ENCODE measurements at places on chromosomes 6 and 20.

DNA sequence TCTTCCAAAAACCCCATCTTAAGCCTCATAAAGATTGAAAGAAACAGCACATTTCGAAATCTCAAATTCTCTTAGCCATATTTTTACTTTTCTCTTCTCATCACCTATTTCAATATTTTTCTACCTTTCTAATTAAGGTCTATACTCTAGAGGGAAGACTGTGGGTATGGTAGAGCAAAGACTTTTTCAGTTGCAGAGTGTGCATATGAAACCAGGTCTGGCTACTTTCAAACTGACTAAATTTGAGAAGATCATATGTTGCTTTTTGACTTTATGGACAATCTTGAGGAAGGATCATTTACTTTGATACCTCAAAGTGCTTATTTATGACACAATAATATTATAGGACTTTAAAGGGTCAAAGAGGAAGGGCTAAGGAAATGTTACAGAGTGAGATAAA lies 20.7 kb downstream of the FILIP1 start:
- no peak for DNase-seq

DNA sequence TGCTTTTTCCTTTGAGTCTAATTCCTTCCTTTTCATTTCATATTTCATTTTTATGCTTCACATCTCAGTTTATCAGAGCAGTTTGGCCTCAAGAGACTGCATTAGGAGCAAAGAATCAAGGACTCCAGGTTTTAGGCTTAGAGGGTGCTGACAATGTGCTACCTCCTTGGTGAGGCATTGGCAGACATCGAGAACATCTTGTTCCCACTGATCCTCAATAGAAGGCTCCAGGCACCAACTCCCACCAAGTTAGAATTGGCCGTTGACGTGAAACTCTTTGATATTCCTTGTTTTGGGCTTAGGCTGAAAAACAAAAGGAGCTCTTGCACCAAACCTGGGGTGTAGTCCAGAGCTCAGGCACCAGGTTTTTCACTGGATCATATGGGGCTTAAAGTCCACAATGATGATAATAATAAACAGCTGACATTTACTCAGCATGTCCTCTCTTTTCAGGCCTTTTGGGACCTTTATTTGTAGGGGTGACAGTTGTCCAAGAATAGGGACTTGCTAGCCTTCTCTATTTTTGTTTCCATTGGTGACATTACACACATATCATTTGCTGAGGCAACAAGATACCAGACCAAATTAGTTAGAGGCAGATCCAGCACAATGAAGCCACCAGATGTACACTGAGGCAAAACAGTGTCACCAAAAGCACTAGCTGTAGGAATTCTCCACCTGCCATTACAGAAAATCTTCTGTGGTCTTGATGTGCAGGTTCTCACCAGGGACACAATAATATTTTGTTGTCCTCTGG lies 81.0 kb upstream of the ENPP5 start:
- no peak for DNase-seq

- no peak for DNase-seq
Observed at GRCh38 chr20:24785141-24786110, 163.6 kb upstream of the CST7 start.

DNA sequence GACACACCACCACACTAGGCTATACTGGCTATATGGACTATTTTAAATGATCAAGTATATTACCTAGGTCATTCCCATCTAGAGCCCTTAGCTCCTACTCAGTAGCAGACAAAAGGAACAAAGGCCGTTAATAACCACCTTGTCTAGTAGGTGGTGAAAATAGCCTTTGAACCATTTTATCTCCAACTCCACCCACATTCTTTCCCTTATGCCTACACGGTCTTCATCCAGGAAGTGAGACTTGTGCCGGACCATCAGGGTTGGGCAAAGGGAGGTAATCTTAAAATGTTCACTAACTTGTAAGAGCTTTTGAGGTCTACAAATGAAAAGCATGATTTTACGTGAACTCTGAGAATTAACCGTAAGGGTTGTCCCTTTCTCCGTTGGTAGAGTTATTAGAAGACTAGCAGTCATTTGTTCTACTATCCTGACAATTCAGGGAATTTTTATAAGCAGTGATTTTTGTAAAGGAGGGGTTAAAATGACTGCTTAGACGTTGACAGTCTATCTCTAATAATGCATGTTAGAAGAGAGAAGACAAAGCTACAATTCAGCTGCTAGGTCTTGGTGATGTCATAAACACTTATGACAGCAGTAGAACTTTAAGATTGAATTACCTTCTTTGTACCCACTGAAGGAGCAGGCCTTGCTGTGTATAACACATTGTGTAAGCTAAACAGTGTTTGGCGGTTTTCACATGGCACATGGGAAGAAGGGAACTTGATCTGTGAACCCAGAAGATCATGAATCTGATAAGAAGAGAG lies 371.8 kb upstream of the JAG1 start:
- DNase-seq: peak; percentile 46

- DNase-seq: no peak
Observed at GRCh38 chr6:5851261-5851757, 155.4 kb downstream of the NRN1 start.

GRCh38 chr6:5403609-5404008 lies 142.3 kb downstream of the FARS2 start:
- no peak for DNase-seq

GRCh38 chr6:143125455-143125854 lies 64.8 kb downstream of the AIG1 start:
- no peak for DNase-seq

GRCh38 chr6:14239097-14239496 lies 121.5 kb downstream of the CD83 start:
- DNase-seq: no peak

- DNase-seq: no peak
Observed at GRCh38 chr6:151436300-151436699, 15.6 kb downstream of the RMND1 start.

DNA sequence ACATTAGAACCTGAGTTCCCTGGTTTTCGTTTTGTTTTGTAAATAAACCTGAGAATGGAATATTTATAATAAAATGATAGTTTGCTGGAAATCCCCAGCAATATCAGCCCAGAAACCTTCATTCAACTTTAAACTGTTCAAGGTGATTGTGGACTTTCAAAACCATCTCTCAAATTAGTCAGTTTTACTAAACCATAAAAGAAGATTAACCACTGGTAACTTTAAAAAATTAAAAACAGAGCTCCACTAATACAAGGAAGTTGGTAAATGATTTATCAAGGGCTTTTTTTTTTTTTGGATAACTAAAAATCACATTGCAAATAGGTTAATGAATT lies 10.0 kb downstream of the MBOAT1 start:
- DNase-seq: no peak

GRCh38 chr6:19691465-19692167 lies 145.6 kb upstream of the ID4 start:
- DNase-seq: no peak

DNA sequence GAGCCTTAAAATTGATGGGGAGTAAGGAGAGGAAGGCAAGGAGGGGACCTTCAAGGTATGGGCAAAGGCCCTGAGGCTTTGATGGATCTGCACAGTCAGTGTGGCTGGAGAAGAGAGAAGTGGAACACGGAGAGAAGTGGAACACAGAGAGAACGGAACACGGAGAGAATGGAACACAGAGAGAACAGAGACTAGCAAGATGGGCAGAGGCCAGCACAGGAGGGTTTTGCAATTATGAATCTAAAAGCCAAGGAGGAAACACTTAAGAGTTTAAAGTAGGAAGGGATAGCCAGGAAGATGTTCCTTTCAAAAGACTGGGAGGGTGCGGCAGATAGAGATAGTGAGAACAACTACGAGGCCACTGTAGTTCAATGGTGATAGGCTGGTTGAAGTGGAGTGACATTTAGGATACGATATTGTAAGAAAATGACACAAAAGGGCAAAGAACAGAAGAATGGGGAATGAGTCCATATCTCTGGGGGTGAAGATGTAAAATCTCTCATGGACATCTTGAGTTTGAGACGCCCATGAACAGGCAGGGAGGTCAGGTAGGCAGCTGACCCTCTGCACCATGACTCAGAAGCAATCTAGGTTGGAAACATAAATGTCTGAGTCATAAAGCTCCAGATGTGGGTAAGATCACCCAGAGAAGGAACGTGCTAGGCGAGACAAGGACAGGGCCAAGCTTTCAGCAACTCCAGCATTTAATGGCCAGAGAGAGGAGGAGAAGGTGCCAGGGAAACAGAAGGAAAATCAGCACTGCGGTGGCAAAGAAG lies 25.4 kb downstream of the ZMYND8 start:
- DNase-seq: peak; percentile 74

DNA sequence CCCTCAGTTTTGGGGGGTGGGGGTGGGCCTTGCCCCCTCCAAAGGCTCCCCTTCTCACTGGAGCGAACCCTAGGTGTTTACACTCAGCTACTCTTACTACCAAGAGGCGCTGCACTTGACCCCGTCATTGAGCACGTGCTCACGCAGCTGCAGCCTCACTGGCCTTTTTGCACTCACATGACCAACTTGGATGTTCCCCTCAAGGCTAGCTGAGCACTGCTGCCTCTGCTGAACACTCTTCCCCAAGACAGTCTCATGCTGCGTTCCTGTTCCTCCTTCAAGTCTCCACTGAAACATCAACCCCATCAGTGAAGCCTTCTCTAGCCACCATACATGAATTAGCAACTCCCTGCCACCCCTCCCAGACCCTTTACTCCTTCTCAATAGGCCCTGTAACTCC lies 4.0 kb downstream of the SOD2 start:
- DNase-seq: no peak

DNA sequence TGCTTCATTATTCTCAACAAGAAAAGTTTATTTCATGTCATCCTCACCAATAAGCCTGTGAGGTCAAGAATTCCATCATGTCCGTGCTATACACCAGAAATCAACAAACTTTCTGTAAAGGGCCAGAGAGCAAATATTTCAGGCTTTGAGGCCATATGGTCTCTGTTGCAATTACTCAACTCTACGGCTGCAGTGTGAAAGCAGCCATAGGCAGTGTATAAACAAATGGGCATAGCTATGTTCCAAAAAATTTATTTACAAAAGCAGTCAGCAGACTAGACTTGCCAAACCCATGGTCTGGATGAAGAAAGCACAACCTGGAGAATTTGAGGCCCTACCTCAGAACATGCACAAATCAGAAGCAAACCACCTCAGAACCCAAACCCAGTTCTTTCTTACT lies 118.5 kb downstream of the PCSK2 start:
- no peak for DNase-seq

DNA sequence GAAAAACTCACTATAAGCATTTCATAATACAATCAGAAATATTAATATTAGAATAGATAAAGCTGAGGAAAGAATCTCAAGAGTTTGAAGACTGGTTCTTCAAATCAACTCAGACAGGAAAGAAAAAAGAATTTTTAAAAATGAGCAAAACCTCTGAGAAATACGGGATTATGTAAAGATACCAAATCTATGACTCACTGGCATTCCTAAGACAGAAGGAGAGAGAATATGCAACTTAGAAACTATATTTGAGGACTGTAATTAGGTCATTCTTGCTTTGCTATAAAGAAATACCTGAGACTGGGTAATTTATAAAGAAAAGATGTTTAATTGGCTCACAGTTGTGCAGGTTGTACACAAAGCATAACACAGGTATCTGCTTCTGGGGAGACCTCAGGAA lies 665.1 kb downstream of the RNF144B start:
- no peak for DNase-seq

GRCh38 chr6:144378437-144378836 lies 93.3 kb downstream of the UTRN start:
- no peak for DNase-seq

Measured in LoVo (cell line).